ENCODE measurements at places on chromosomes 1 and 21.
A peak's percentile ranks its signal among the peaks of the same experiment; 100 is the strongest.

DNA sequence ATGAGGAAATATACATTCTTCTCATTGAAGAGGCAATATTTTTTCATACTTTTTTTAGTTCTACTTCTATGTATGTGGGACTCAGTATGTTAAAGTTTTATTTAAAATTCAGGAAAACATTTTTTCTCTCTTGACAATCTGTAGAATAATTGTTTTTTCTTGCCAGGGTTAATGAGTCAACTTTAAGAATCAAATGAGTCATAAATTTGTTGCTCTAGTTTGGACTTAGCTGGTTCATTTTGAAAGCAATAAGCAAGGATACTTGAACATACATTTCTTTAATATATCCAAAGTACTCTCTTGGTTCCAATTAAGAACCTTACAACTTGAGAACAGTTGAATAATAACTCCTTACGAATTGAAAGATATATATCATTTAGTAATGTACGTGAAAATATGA lies 1145.3 kb upstream of the B3GALT2 start:
- peak; percentile 1 for DNase-seq

GRCh38 chr1:106608841-106609240 lies 447.6 kb upstream of the PRMT6 start:
- peak; percentile 52 for DNase-seq

- peak; percentile 67 for DNase-seq
These were observed 29.0 kb downstream of the TRIM62 start for GRCh38 chr1:33152685-33153432.

DNA sequence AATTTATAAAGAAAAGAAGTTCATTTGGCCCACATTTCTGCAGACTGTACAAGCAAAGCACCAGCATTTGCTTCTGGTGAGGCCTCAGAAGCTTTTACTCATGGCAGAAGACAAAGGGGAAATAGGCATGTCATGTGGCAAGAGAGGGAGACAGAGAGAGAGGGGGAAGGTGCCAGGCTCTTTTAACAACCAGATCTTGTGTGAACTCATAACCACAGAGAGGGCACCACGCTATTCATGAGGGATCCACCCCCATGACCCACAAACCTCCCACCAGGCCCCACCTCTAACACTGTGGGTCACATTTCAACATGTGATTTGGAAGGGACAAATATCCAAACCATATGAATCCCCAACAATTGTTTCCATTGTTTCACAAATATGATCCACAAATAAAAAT lies 467.9 kb downstream of the SIPA1L2 start:
- no peak for DNase-seq

DNA sequence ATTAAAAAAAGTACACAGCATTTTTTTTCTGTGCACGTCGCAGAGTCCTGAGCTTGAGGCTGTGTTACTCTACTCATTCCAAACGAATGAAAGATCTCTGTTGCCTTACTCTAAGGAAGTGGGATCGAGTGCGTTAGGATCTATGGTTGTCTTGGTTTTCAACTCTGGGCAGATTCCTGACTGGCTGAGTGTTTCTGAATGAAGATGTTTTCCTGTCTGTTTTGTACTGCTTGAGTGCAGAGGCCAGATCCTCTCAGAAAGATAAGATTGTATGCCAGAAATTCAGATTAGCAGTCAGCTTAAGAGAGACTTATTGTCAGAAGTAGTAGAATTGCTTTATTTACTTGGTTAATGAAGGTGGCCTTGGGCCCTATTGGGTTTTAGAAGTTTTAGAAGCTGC lies 14.0 kb downstream of the PLA2G2E start:
- DNase-seq: no peak

- peak; percentile 62 for DNase-seq
These were observed 95.0 kb upstream of the C1orf105 start for GRCh38 chr1:172325531-172325930.

DNA sequence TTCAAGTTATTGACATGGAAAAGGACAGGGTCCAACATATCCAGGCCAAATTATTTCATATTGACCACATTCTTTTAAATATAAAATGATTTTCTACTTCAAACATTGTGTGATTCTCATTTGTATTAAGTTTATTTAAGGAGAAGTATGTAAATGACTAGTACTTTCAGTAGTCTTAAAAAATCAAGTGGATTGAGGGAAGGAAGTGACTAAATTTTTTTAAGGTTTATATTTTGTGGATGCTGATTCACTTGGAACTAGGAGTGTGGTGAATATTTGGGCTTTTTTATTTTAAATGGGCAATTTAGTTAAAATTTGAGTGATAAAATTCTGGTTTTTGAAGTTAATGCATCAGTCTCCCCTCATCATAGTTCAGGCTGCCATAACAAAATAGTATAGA lies 10.1 kb downstream of the PRRC2C start:
- DNase-seq: no peak

GRCh38 chr1:38990386-38990737 lies 714 bp upstream of the AKIRIN1 start:
- DNase-seq: peak; percentile 21

GRCh38 chr1:228015276-228016180 lies 8.7 kb downstream of the WNT3A start:
- DNase-seq: peak; percentile 45

DNA sequence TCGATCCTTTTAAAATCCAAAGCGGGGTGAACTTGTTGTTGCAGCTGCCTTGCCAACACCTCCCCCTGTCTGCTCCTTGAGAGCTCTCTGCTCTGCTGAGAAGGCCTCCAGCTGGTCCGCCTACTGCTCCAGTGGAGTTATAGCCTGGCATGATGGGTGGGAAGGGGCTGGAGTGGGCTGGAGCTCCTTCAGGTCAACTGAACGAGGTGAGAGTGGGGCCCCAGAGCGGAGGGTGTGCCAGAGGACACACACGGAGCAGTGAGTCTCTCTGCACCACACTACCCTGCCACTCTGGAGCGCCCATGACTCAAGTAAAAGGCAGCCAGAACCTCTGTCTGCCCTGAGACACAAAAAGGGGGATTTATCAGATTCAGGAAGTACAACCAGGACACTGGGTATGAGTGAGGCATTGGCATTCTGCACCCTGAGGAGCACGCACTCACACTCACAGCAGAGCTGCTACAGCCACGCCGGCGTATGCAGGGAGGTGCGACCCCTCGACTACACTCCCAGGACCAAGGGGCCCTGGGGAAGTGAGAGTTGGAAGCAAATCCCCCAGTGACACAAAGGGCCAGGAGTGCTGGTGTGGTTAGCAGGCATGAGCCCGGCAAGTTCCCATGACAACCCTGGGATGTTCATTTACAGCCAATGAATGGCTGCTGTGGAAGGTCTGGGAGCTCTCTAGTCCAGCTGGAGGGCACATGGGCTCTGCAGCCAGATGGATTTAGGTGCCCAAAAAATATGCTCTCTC lies 28.0 kb upstream of the EVA1B start:
- peak; percentile 86 for DNase-seq

DNA sequence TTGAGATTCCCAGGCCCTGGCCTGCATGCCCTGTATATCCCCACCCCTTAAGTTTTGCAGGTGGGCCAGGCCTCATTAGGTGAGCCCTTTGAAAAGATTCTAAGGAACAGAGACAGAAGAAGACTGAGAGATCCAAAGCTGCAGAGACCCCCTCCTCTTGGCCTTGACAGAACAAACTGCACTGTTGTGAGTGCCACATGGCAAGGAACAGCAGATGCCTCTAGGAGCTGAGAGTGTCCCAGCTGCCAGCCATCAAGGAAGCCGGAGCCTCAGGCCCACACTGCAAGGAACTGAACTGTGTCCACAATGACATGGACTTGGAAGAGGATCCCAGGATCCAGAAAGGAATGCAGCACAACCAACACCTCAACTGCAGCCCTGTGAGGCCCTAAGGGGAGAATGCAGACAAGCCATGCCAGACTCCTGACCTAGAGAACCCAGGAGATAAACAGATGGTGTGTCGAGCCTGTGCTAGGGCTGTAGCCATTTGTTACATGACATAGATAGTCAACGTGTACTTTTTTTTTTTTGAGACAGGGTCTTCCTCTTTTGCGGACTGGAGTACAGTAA lies 182.7 kb downstream of the AJAP1 start:
- DNase-seq: no peak

- DNase-seq: peak; percentile 84
These were observed 556.8 kb downstream of the PTPRU start for GRCh38 chr1:29793101-29793546.

DNA sequence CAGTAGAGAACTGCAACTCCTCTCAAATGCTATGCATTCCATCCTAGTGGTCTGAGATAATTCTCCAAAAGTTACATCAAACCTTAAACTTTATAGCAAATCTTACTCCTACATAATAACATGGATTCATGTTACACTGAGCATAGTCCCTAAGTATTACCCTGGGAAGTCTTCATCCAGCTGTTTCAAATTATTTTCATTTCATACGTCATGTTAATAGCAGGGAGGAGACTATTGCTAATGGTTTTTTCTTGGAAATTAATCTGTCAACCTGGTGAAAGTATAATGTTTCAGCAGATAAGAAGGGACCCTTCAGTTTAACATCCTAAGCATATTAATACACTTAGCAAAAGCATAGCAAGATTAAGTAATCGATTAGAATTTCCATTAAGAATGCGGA lies 318.1 kb downstream of the USP25 start:
- DNase-seq: peak; percentile 89

GRCh38 chr21:45839274-45839673 lies 142.3 kb upstream of the COL6A1 start:
- DNase-seq: peak; percentile 66

- peak; percentile 61 for DNase-seq
These were observed 14.9 kb upstream of the AGT start for GRCh38 chr1:230728710-230729392.
